ENCODE measurements at places on chromosomes 2 and 18.

DNA sequence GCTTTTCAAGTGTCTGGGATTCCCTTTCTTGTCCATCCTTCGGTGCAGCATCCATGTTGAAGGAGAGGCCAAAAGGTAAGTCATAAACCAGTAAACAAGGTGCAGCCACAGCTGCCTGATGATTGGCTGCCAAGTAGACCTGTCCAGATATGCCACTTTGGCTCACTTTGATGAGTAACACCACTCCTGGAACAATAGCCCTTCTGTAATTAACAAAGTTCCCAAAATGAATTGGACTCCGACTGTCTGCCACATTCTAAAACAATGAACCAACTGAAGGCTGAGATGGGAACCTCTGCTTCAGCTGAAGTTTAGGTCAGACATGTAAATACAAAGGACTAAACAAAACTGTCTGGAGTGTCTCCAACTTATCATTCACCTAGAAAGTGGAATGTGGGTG lies 82.2 kb upstream of the LGALSL start:
- DNase-seq = no peak

- DNase-seq = no peak
These were observed 411.0 kb downstream of the DCC start for GRCh38 chr18:52750995-52751394.

DNA sequence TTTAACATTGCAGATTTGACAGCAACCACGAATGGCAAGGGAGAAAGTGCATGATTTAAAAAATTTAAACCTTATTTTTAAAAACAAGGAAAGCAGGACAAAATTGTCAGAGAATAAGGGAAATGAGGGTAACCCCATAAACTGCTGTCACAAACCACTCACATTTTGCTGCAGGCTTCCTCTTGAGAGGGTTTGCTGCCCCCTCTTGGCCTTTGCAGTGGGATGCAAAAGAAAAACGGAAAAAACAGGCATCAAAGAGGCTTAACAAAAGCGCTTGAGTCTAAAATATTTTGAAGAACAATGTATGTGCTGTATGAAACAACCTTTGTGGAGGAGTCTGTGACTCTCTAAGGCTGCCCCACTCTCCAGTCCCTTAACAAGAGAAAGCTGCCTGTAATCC lies 91.6 kb downstream of the TMX3 start:
- peak; percentile 26 for DNase-seq

- DNase-seq = no peak
These were observed 1441.9 kb upstream of the ZEB2 start for GRCh38 chr2:145961846-145962245.

GRCh38 chr2:8026381-8026780 lies 655.5 kb upstream of the ID2 start:
- DNase-seq = no peak

GRCh38 chr2:176794392-176794791 lies 418.2 kb upstream of the HNRNPA3 start:
- no peak for DNase-seq

GRCh38 chr2:145740302-145740701 lies 1220.4 kb upstream of the ZEB2 start:
- DNase-seq = no peak

DNA sequence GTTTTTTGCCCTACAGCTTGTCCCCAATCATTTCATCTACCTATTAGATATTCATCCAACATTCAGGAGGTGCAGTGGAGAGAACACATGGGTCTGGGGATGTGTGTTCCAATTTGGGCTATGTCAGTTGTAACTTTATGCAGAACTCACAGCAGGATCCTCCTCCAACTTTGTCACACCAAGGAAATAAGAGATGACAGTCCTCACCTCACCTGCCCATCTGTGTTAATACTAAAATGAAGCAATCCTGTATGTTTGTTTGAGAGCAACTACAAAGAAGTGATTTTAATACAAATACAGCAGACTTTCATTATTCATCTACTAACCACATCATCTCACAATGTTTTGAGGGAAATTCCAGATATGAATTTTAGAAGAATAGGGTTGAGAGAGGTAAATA lies 126.7 kb downstream of the ARHGAP15 start:
- DNase-seq = no peak

DNA sequence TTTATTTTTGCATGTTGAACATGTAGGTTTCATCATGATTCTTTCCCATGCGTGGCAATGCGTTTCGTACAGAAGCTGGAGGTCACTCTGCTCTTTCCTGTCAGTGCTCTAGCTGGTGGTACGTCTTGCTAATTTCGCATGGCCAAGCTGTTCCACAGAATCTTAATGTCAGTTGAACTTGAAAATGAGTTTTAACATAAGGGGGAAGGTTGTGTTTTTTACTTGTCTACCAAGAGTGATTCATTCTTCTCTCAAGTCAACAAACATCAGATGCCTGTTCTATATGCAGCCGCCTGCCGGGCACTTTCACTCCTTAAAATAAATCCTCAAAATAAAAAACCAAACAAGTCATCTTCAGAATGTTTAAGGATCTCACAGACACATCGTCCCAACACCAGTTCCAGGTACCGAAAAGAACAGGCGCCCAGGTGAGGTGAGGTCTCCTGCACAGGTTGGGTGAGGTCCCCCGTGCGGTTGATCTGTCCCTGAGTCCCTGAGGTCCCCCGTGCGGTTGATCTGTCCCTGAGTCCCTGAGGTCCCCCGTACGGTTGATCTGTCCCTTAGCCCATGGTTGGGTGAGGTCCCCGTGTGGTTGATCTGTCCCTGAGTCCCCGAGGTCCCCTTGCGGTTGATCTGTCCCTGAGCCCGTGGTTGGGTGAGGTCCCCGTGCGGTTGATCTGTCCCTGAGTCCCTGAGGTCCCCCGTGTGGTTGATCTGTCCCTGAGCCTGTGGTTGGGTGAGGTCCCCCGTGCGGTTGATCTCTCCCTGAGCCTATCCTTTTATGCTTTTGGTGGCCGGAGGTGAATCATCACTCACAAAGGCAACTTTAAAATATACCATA lies 57.0 kb upstream of the KCNG2 start:
- DNase-seq = no peak

DNA sequence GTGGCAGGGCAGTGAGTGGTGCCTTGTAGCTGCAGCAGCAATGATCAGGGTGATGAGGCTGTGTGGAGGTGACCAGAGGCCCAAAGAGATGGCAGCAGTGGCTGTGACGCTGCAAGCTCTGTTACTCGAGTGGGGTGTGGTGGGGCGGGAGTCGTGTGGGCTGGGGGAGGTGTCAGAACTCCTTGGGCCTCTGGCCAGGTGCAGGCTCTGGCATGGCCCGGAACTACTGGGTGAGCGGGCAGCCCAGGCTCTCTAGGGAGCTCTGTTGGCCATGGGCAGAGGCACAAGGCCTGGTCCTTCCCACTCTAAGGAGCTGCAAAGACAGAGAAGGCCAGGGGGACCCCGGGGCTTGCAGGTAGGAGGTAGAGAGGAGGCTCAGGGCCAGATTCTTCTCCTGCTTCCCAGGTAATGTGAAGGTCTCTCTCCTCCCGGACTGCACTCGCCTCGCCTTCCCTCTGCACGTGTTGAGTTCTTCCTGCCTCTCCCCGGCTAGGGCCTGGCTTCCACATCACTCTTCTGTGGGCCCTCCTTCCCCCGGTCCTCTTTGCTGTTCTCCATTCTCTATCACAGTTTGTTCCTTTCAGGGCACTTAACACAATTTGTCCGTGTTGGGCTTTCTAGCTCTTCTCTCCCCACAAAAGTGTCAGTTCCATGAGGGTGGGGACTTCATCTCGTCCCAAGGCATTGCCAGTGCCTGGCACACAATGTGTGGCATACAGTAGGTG lies 114.8 kb downstream of the MCFD2 start:
- DNase-seq = no peak

DNA sequence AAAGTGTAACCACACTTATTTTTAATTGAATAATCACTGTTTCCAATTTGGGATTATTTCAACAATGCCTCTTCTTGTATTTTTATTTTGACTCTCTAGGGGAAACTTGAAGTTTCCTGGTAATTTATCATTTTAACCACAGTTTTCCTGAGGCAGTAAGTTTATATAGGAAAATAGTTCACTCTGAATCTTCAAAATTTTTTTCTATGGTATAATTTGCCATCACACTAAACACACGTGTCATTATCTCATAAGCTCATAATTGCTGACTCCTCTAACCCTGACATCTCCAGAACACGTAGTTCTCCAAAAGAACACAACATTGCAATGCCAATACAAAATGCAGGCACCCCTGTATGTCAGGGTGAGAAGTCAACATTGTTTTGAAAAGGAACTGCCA lies 102.2 kb upstream of the FZD7 start:
- DNase-seq = no peak

DNA sequence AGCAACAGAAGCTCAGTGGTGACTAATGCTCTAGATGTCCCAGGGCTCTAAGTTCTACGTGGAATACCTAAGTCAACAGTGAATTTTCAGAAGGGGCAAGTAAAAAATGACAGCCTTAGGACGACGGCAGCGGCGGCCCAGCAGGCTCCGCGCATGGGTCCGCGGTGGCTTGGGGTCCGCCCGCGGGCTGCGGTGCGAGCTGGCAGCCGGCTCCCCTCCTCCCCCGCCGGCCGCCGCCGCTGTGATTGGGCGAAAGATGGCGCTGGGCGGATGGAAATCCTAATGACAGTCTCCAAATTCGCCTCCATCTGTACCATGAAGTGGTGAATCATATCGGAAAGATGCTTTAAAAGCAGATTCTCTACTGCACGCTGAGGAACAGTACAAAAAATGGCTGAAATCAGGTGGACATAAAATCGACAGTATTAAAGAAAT lies 74.7 kb downstream of the HNRNPLL start:
- DNase-seq = no peak

DNA sequence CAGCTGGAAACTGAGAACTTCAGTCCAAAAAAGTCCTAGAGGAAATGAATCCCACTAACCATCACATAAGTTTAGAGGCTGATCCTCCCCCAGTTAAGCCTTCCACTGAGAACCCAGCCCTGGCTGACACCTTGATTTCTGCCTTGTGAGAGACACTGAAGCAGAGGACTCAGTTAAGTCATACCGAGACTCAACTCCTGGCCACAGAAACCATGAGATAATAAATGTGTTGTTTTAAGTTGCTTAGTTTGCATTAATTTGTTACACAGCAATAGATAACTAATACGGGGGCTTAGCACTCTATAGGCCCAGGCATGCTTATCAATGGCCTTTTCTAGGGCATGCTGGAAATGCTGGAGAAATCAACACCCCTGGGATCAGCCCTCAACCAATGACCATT lies 3.4 kb upstream of the ADD2 start:
- DNase-seq = no peak

GRCh38 chr2:216727346-216728122 lies 32.2 kb upstream of the IGFBP5 start:
- no peak for DNase-seq

DNA sequence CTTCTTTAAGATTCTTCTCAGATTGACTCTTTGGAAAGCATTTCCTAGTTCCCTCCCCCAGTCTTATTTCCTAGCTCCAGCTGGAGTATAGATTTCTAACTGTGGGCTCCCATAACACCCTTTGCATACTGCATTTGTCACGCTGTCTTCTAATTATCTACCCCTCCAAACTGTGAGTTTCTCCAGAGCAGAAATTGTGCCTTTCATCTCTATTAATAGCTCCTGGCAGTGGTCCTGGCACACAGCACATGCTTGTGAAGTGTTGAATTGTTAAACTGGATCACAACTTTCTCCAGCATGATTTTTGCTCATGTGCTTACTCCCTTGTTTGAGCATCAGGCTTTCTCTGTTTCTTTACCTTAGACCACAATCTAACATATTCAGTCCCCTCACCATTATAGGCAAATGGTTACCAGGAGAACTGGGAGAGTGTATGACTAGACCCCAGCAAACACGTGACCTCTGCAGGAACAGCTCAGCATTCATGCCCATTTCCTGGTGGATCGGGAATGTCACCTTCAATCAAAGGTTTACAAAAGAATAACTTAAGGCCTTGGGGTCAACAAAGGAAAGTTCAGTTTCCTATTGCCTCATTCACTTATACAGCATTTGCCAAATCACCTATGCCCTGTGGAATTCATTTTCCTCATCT lies 175.7 kb upstream of the TANK start:
- no peak for DNase-seq

DNA sequence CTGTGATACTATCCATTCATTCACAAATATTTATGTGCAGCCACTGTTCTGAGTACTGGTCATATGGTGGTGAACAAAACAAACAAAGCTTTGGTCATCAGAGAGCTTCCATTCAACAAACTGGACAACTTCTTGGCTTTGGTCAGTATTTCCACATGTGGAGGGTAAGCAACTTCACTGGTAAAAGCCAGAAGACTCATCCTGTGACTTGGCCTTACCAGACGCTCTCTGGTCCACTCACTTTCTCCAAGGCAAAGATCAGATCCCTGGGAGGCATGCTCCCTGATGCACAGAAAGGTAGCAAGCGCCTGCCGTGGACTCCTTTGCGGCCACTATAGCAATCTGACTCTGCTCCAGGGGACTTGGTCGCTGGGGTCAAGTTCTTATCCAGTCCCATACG lies 179.5 kb downstream of the EN1 start:
- DNase-seq = no peak

DNA sequence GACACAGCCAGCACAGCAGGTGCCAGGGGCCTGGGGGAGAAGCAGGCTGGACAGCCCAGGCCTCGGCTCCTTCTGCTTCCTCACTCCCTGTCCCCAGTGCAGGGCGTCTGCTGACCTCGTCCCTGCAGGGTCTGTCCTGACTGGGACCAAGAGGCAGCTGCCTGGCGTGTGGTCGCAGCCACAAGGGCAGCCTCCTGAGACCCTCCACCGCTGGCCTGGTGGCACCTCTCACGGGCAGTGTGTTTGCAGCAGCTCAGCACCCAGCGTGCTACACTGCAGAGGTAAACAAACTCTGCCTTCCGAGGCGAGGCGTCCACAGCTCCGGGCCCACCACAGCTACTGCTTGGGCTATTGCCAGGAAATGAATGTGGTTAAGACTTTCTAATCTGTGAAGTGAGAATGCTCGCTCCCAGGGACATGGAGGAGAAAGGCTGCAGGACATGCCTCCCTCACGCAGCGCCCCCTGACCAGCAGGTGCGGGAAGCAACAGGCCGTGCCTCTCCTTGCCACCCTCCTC lies 46.1 kb upstream of the HPCAL1 start:
- DNase-seq = no peak

DNA sequence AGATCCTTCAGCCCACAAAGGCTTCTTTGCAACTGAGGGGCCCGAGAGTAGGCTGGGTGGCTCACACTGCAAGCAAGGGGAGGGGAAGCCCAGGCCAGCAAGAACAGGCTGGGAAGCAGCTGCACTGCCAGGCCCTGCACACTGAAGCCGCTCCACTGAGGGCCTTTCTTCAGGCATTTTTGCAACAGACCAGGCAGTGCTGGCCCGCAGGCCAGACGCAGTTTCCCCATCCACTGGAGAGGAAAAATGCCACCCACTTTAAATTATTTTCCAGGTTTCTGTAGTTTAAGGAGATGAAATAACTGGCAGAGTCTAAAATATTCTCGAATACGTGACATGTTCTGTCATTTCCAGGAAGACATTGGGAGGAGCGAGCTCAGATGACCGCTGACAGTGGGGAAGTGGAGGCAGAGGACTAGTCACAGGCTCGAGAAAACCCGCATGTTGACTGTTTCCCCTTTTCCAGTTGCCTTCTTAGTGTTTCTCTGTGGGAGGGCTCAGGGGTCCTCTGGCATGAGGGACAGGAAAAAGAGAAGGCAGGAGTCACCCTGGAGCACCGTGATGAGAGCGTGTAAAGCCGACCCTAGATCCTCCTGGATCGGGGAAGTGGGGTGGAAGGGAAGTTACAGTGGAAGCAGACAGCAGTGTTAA lies 53.3 kb upstream of the B3GNT7 start:
- DNase-seq = no peak

Measured in SW 1271 (cell line).